ENCODE measurements at places on chromosomes 13 and 19.

- no peak for DNase-seq
These were observed 157.2 kb downstream of the MYO16 start for GRCh38 chr13:108786456-108787200.

GRCh38 chr13:31681133-31681532 is 58.2 kb upstream of the RXFP2 start:
- DNase-seq = no peak

GRCh38 chr19:58357481-58358145 is 4.3 kb upstream of the A1BG start:
- no peak for DNase-seq

DNA sequence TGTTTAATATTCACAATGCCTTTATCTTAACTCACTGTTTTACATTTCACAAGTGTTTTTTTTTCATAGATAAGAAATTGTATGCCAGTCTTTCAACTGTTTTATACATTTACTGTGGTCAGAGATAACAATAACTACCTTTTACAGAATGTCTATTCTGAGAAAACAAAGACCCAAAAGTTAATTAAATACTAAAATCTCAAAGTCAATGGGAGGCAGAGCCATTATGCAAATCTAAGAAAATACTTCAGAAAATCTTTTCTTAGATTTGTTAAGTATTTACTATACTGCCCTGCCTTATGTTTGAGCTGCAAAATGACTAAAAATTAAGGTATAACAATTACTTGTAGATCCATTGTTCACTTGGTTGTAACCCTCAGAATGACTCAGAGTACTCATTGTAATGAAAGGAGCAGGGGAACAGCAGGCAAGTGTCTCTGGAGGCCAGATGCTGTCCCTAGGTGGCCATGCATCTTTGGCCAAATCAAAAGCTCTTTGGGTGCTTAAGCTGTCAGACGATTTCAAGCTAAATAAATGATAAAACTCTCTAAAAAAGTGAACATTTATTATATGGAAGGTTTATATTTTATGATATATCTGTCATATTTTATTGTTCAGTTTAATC is 770.1 kb upstream of the PCDH20 start:
- no peak for DNase-seq

GRCh38 chr13:99528547-99528946 is 27.3 kb downstream of the TM9SF2 start:
- DNase-seq = no peak

All from HCEC 1CT (cell line).